Stimulated activated CD4-positive, alpha-beta T cell treated with anti-CD3 and anti-CD28 coated beads, Interleukin-12 subunit alpha, Interleukin-12 subunit beta, amount 100 ng/mL, for 24 hours (primary cell): ENCODE measurements at places on chromosomes 6 and 20.

GRCh38 chr6:159220093-159220492 lies 50.9 kb downstream of the FNDC1 start:
- DNase-seq, result no peak

DNA sequence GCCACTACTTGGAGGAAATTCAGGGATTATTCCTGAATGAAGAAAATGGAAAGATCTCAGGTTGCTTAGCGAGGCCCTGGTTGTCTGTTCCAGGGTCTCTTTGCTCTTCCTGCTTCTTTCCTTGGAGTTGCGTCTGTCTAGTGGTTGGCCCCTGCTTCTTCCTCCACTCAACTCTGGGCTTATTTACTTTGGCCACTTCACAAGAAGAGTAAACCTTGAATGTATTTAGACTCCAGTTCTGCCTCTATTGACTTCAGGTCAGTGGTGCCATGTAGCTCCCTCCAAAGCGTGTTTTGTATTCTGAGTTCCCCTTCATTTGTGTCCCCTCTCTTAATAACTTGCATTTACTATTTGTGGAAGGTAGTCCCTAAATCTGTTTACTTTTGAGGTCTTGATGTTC lies 456.5 kb downstream of the UTRN start:
- no peak for DNase-seq

GRCh38 chr20:51153867-51154707 lies 131.2 kb upstream of the KCNG1 start:
- no peak for DNase-seq

DNA sequence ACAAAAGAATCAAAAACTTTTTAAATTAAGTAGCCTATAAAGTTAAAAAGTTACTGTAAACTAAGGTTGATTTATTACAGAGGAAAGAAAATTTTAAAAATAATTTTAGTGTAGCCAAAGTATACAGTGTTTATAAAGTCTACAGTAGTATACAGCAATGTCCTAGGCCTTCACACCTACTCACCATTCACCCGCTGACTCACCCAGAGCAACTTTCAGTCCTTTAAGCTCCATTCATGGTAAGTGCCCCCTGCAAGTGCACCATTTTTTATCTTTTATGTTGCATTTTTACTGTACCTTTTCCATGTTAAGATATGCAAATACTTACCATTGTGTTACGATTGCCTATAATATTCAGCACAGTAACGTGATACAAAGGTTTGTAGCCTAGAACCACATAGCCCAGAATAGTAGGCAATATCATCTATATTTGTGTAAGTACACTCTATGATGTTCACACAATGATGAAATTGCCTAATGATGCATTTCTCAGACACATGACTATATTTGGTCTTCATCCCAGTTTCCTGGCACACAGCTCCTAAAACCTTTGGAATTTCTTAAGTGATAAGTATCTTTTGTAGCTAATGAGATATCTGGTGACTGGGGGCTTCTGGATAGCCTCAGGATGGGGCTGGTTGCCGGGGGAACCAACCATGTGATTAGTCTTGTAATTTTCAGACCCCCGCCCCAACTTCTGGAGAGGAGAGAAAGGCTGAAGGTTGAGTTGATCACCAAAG lies 111.0 kb downstream of the MRPL14 start:
- DNase-seq, result no peak

- no peak for DNase-seq
These were observed 23.8 kb upstream of the SMOC2 start for GRCh38 chr6:168417191-168417590.

- DNase-seq, result no peak
These were observed 466.2 kb downstream of the TFAP2A start for GRCh38 chr6:9948678-9949077.

- DNase-seq, result no peak
These were observed 51.9 kb downstream of the ZDHHC14 start for GRCh38 chr6:157432892-157433265.

DNA sequence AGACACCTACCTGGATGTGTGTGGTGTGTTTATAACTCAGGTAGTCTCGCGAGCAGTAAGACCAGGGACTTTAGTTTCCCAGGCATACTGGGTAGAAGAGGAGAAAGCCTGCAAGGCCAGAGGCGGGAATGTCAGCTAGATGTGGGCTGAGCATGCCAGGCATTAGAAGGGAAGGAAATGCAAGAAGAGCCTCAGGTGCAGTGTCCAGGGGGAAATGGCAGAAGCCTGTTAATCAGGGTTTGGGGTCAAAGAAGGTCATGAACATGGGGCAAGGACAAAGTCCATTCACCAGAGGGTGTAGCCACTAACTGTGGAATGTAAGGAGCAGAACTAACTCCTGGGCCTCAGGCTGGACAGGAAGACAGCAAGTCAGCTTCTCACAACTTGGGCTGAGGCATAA lies 305.0 kb downstream of the SMOC2 start:
- no peak for DNase-seq

DNA sequence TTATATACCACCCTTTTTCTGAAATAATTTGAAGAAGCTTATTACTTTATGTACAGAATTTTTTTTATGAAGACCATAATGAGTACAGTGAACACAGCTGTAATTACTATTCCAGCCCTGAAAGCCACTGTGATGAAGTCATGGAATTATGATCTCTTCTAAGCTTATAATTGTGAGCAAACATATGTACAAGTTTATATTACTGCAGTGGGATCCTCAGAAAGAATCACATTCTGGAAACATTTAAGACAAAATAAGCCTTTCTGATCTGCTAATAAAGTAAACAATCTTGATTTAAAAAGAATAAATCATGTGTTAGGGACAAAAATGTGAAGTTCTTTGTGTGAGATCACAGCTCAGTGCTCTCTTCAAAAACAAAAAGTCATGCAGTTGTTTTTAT lies 560.4 kb downstream of the CD109 start:
- no peak for DNase-seq

DNA sequence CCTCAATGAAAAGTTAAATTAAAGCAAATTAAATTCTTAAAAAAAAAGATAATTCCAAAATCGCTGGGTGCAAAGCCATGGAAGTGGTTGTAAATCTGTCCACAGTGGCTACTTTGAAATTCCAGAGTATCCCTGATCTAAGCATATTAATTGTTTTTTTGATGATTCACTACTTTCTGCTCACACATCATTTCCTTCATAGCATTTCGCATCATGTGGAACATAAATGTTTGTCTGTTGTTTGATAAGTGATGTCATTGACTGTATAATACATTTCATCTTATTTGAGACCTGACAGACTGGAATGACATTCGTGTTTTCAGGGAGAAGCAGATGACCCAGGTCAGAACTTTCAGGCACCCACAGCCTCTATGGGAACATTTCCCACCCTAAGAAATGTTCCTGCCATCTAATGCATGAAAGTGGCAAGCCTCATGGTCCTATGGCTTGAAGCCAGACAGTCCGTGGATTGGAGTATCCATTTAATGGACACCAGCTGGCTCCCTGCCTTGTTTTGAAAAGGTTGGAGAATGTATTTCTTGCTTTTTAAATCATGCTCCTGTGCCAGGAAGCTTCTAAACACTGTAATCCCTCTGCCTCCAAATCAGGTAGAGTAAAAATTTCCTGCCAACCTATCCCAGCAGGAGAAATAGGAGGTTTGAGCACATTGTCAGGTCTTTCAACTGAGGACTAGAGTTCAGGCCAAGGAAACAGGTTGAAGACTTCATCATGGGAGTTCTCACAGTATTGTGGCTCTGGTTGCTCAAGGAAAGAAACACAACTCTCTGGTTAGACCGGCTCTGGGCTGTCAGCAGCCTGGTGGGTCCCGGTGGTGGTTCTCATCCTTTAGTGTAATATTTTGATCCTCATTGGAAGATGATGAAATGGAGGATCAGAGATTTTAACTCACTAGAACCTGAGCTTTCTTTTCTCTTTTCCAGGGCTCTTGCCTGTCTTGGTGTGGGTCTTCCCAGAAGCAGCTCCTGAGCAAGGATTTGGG lies 157.9 kb downstream of the SLC24A3 start:
- no peak for DNase-seq

- DNase-seq, result no peak
These were observed 113.9 kb downstream of the SLC22A3 start for GRCh38 chr6:160462116-160462515.

GRCh38 chr20:57210054-57210910 lies 56.2 kb downstream of the BMP7 start:
- DNase-seq, result no peak

GRCh38 chr6:90098001-90098531 lies 198.6 kb downstream of the BACH2 start:
- no peak for DNase-seq

DNA sequence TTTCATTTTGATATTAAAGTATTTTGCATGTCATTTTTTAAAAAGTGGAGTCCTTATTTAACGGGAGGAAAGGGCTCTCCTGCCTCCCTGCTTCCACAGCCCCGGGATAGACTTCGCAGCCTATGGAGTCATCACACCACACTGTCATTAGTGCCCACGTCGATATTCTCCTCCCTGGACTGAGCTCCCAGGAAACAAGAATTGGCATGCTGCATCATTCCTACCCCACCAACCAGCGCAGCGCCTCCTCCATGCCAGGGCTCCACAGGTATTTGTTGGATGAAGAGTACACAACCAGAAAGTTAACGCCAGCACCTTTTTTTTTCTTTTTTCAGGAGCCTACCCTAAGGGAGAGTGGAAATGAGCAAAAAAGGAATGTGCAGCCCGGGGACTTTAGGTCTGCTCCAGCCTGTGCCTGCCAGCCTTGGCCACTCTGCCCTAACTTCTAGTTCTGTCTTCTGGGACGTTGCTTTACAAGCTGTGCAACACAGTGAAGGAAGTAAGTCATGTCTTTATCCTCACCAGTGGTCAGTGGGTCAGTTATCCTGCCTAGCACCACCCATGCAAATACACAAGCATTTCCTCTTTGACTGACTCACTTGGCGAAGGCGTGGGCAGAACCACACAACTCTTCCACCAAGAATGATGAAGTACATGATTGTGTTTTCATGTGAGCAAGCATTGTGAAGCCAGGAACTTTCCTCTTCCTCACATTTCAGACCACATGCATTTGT lies 180.7 kb upstream of the UST start:
- DNase-seq, result no peak
